OCI-LY7 (cell line): ENCODE measurements at places on chromosomes 1 and 21.

- DNase-seq: peak; percentile 50
Observed at GRCh38 chr1:51341876-51342496, 11.6 kb upstream of the TTC39A start.

- DNase-seq: no peak
Observed at GRCh38 chr1:157115429-157115838, 15.8 kb upstream of the ETV3L start.

GRCh38 chr21:30625449-30626165 lies 5.2 kb downstream of the KRTAP20-4 start:
- DNase-seq: no peak

- no peak for DNase-seq
Observed at GRCh38 chr1:243956450-243956849, 94.6 kb upstream of the ZBTB18 start.

DNA sequence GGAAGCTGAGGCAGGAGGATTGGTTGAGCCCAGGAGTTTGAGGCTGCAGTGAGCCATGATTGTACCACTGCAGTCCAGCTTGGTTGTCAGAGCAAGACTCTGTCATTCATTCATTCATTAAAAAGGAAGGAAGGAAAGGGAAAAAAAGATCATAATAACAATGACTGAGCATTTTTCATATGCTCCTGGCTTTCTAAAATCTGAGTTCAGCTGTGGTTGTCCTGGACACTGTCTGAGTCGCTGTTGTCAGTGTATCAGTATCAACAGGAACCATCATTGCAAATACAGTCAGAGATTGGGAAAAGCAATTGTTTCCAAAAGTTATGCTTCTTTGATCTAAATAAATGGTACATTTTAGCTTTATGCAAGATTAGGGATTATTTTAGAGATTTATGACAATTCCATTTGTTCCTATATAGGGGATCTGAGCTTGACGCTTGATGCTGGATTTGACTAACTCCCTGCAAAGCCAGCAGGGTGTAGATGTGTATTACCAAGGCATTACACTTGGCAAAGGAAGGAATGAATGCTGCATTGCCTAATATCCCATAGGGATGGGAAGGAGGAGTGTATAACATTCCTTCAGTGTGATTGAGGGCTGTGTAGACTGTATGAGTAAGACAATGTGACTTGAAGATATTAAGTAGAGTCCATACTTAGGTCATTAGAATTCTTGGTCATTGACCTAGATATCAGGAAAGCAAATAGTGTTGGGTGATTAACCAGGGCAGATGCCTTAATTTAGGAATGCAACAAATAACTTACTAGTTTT lies 100.2 kb downstream of the DISP1 start:
- no peak for DNase-seq

DNA sequence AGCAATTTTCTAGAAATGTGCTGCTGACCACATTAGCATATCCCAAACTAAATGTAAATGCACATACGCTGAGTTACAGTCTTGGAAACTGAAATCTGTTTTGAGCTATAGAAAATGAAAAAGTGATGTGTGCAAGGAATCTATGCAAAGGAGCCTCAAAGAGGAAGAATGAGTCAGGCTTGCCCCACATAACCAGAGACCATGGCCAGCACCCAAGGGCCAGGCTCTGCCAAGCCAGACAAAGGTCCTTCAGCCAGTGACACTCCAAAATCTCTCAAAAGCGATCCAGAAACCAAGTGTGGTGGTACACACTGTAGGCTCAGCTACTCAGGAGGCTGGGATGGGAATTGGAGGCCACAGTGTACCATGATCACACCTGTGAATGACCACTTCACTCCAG lies 195.2 kb downstream of the TOMM20 start:
- peak; percentile 31 for DNase-seq

DNA sequence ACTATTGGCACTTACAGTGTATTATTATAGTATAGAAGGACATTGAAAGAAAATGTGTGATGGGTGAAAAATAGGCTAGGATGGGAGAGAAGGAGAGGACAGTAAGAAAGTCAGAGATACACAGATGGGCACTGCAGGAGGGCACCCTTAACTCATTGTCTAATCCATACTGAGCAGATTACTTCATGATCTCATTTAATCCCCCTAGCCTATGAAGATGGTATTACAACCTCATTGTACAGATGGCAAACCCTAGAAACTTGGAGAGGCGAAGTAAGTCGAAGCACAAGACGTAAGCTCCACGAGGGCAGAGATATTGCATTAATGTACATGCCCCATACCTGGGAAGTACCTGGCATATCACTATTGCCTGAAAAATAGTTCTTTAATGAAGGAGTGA lies 346.9 kb upstream of the DAB1 start:
- DNase-seq: peak; percentile 2
